HS-5 (cell line): ENCODE measurements at places on chromosomes 5 and 9.

- peak; percentile 26 for DNase-seq
These were observed 223.7 kb downstream of the DMRT2 start for GRCh38 chr9:1273859-1274258.

DNA sequence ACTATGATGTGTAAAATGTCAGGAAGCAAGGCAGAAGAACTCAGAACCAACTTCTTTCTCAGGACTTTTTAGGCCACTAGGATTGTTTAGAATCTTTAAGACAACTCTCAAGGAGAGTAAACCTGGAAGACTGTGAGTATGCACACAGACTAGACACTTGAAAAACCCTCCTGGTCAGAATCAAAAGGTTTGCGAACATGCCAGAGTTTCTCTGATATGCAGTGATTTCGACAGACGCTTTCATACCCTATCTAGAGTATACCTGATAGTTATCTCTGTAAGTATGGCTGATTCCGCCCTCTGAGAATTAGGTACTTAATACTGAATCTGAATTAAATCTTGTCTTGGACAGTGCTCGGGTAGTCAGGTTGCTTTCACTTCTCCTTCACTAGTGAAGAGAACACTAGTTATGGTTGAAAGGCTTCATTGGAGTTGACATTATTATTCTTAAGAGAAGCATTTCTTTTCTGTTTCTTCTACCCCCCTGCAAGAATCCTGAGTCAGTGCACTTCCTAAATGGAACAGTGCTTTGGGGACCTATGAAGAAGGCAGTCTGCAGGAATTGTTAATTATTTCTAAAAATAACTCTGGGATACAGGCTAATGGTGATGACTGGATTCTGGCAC, 158.1 kb downstream of the HACD4 start:
- DNase-seq: no peak

DNA sequence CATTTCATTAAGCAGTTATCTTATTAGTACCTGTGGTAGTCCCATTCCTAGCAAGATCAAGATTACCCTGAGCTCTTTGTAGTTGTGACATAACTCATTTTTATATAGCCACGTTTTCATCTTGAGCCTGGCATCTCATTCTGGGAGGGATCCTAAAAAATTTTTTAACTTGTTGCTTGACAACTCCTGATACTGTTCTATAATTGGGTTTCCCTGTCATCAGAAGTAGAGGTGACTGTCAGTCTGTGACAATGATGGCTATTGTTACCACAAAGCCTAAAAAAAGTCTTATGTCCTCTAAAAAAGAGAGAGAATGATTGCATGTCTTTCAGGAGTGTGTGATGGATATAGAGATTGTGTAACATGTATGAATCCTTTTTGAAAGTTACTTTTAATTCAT, 164.8 kb downstream of the SGCD start:
- no peak for DNase-seq

DNA sequence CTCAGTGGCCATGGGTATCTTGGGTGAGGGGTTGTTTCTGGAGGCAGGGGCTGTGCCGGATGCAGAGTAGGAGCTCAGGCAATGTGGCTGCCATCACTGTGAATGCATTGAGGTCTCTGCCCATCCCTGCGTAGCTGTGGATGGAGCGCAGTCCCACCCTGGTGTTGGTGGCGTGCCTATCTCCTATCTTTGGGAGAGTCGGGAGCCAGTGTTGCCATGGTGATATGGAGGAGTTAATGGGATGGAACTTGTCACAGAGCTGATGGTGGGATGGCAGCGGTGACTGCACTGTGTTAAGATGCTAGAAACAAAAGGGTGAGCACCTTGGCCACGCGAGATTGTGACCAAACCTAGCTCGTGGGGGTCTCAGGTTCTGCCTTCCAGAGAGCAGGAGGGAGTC, 197.3 kb downstream of the MELK start:
- DNase-seq: no peak

DNA sequence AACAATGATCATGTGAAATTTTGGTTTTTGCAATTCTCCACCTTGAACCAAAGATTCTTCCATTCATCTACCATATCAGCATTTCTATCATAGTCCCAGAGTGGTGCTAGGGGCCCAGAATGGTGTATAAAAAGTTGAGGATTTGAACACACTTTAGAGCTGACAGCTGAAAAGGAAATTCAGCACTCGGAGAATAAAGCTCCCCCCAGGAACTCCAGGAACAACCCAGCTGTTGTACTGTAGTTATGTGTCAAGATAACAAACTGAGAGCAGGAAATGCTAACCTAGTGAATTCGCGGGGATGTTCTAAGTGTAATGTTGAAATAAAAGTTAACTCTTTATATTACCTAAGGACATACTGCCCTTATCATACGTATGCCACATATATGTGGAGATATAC, 216.7 kb downstream of the NFIB start:
- no peak for DNase-seq
